ENCODE measurements at places on chromosomes 11 and 22.

- DNase-seq: no peak
Observed at GRCh38 chr11:122140500-122140899, 24.5 kb upstream of the BLID start.

- no peak for DNase-seq
Observed at GRCh38 chr11:69173925-69174581, 18.3 kb downstream of the SMIM38 start.

DNA sequence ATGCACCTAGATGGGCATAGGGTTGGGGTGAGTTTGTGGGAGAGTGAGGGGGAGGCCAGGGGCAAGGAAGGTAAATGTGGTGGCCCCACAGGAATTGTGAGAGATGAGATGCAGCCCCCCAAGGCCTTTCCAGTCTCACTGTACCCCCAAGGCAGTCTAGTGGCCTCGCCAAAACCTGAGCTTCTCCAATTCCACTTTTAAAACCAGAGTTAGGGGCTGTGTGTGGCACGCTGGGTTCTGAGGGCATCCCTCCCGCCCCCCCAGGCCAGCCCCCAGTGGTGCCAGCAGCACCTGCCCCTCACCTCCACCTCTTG lies 40.4 kb downstream of the KCNC1 start:
- DNase-seq: no peak

- no peak for DNase-seq
Observed at GRCh38 chr22:23058063-23058462, 12.3 kb upstream of the GNAZ start.

GRCh38 chr11:132839236-132839945 lies 692.9 kb downstream of the OPCML start:
- no peak for DNase-seq

DNA sequence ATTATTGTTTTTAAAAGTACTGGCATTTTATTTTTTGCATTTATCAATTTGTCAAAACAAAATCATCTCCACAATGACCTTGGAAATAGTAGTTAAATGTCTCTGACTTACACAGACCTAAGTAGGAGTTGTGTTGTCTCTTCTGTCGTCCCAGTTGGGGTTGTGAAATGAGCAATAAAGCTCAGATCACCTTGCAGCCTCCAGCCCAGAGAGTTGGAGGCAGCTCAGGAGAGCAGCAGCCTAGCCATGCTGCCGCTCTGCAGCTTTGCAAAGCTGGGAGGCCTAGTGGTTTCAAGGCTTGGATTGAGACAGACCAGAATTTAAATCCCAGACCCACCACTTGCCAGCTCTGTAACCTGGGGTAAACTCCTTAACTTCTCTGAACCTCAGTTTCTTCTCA lies 65.2 kb upstream of the CRYBB3 start:
- no peak for DNase-seq

DNA sequence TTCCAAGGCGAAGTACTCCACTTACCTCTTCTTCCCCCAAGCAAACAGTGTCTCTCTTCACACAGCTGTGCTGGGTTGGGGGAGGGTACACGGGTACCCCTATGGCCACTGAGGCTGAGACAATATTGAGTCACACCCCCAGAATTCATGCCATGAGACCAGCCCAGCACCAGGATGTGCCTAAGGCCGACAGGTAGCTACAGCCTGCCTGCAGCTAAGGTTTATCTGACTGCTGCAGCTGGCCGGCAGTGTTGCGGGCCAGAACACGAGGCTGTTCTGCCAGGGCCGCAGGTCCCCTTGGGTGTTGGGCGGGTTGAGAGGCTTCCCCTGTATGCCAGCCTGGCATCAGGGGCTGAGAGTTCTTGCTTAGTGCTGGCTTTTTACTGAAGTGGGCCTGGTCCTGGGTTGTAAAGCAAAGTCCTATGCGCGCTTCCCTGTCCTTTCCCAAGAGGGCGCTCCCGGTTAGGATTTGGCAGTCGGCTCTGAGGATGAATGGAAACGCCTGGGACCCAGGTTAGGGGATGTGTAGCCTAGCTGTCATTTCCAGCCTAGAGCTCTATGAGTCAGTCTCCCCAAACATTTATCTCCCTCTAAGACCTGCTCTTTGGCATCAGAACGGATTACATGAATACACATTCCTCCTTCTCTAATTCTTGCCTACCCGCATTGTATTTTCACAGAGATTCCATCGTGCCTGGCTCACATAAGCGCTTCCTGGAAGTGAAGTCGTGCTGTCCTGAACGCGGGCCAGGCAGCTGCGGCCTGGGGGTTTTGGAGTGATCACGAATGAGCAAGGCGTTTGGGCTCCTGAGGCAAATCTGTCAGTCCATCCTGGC lies 7.1 kb downstream of the USP18 start:
- no peak for DNase-seq

GRCh38 chr11:60282286-60282685 lies 1.8 kb downstream of the MS4A4A start:
- no peak for DNase-seq

DNA sequence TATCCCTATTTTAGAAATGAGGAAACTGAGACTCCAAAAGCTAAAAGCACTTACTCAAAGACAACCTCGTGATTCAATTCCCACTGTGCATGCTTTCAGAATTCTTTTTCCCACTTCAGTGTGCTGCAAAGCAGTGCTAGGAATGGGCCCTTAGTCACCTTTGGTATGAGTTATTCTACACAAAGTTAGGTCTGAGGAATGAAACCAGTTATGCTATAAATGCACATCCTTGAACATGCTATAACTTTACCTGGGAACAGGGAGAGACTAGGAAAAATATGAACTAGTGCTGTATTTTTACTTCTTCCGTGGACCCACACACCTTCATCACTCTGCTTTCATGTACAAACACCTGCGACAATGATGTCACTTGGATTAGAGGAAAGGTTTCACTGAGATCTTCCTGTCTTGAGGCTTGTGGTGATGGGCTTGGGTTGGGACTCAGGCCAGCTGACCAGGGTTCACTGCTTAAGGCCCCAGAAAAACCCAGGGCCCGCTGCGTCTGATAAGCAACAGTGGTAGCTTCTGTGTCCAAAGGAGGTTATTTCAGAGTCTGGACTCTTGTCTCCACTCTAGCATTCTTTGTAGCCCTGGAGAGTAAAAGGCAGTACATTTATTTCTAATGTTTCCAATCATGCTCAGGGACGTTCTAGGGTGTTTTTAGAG lies 81.6 kb downstream of the ZC3H12C start:
- DNase-seq: no peak

All from GM12878 (cell line).